ENCODE measurements at places on chromosomes 4 and X.

DNA sequence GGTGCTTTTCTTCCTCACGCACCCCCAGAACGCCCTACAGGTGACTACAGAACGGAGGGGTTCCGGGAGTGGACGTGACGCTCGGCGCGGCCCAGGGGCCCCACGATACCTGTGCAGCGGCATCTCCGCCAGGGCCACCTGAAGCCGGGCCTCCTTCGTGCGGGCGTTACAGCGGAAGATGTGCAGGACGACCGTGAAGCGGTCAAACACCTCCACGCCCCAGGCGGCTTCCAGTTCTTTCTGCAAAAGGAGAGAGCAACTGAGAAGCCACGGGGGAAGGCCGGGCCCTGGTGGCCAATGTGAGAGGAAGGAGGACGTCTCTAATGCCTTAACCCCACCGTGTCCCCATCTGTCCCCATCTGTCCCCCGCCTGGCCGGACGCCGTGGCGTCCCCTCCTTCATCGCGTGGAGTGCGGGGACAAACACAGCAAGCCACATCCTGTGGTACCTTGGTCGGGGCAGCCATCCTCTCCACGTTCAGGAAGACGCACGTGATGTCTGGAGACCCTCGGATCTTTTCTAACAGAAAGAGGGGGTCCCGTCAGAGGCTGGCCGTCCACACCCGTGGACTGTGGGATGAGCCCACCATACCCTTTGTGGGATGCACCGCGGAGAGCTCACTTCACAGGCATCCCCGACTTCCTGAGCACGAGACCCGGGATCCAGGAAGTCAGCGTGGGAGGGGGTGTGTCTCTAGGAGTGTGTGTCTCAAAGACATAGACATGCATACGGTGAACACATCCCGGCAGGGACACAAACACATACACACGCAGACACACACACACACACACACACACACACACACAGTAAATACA lies 3.6 kb downstream of the GTPBP6 start:
- DNase-seq = no peak

DNA sequence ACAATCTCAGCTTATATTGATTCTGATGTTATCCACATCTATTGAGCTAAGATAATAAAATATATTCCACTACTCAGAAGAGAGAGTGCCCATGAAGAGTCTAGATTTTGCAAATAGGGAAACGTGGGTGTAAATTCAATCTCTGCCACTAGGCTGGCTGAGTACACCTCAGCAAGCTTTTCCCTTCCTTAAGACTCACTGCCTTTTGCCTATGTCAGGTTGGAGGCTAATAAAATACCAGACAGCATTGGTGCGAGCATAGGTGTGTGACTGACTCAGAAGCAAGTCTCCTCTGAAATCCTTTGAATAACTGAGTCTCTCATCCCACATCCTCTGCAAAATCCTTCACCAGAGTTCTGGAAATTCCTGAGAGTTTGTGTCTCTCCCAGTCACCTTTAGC lies 405.4 kb upstream of the CPEB2 start:
- no peak for DNase-seq

- no peak for DNase-seq
Observed at GRCh38 chr4:139563515-139563914, 7.5 kb upstream of the SETD7 start.

DNA sequence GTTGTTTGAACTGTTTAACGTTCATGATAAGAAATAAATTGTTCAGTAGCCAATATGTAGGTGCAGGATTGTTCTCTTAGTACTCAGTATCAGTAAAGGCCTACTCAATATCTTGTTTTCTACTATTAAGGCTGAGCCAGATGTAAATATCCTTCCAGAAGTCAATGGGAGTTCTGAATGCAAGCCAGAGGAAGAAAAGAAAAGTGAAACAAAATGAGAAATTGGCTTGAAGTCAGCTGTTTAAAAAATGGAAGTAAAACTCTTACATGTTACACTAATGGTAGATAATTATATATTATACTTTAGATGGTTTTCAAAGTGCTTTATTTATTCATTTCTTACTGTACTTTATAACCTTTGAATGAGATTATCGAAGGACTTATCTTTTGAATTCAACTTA lies 1417.9 kb downstream of the ADGRL3 start:
- DNase-seq = no peak

GRCh38 chr4:167102475-167102874 lies 131.8 kb downstream of the SPOCK3 start:
- DNase-seq = no peak

DNA sequence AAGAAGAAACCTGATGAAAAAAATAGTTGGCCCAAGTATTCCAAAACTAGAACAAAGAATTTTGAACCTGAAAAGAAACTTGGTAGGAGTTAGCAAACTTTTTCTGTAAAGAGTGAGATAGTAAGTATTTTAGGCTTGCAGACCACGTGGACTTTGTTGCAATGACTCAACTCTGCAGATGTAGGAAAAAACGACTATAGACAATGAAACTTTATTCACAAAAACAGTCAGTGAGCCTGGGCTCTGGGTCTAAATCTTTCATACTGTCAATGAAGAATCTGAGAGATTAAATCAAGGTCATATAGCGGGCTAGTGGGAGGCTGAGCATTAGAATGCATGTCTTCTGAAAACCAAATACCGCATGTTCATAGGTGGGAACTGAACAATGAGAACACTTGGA lies 23.0 kb downstream of the SH3D19 start:
- DNase-seq = no peak

GRCh38 chr4:142447009-142447408 lies 399.1 kb downstream of the INPP4B start:
- DNase-seq = no peak

DNA sequence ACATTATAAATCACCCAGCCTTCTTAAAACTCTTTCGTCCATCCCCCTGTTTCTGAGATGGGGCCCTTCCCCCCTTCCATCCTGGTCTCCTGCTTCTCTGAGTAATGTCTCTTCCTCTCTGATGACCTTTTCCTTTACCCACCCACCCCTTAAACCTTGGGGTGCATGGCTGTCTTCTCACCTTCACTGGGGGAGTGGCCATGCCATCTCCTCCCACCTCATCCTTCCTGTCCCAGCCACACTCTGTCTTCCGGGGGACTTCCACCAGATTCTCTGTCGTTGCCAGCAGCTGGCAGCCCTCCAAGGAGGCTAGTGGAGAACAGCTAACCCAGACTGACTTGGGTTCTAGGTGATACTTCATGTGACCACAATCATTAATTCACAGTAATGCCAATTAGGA lies 83.2 kb upstream of the SCML1 start:
- no peak for DNase-seq

Data from transverse colon (tissue), 4 donors.